CD4-positive, CD25-positive, alpha-beta regulatory T cell (primary cell): ENCODE measurements at places on chromosomes 13 and 19. TPM values are rescaled to one million over a fixed set of nuclear protein-coding genes. Genes with fewer than 3 reads are reported as not detected.

GRCh38 chr13:62320129-62321108 is 904.8 kb upstream of the PCDH20 start:
- DNase-seq, result peak; percentile 0

DNA sequence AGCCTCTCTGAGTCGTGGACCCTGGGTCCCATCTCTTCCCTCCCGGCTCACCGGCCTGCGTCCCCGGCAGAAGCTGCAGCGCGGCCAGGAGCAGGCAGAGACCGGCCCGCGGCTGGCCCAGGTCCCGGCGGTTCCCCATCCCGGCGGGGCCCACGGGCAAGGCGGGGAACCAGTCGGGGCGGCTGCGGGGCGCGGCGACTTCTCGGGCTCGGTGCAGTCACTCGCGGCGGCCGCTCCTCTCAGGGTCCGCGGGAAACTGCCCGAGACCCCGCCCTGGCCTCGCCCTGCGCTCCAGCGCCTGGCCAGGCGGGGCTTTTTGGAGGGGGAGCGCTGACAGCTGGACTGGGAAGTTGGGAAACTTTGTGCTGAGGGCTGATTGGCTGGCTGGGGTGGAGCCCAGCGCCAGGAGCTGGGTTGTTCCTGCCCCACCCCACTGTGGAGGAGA is at the start of gene COL5A3:
TSS of gene COL5A3 (minus strand) at position 258 of the 445 bp plus-strand sequence. CDS start at position 139, 119 bp downstream.
- DNase-seq, result no peak

GRCh38 chr13:51767100-51767499 is 36.9 kb downstream of the DHRS12 start:
- no peak for DNase-seq

- DNase-seq, result no peak
Measured at GRCh38 chr19:3653865-3654513, 27.4 kb upstream of the CACTIN start.

The ATXN8OS gene
- total RNA-seq, result not detected

- no peak for DNase-seq
Measured at GRCh38 chr13:75372923-75373841, 108.8 kb downstream of the TBC1D4 start.
